Activated CD8-positive, alpha-beta T cell treated with anti-CD3 and anti-CD28 coated beads, Interleukin-2, amount 10 ng/mL, durations not matched to agents 7 days and 5 days (primary cell): ENCODE measurements at places on chromosomes 4 and X. TPM values are rescaled to one million over a fixed set of nuclear protein-coding genes. Genes with fewer than 3 reads are reported as not detected.

Gene TMEM255A
- not detected for total RNA-seq

- H3K36me3 ChIP-seq: no peaks in the 10 kb centered on the region
- H3K27me3 ChIP-seq: peaks cover 59% of the 10 kb centered on the region
- H3K4me3 ChIP-seq: peak overlapping the region; percentile 45
- H3K27ac ChIP-seq: peak overlapping the region; percentile 34
- H3K4me1 ChIP-seq: peaks cover 22% of the 10 kb centered on the region
Measured at GRCh38 chr4:154490583-154491340, 837 bp downstream of the DCHS2 start.

Gene GLRA2
- not detected for total RNA-seq

DNA sequence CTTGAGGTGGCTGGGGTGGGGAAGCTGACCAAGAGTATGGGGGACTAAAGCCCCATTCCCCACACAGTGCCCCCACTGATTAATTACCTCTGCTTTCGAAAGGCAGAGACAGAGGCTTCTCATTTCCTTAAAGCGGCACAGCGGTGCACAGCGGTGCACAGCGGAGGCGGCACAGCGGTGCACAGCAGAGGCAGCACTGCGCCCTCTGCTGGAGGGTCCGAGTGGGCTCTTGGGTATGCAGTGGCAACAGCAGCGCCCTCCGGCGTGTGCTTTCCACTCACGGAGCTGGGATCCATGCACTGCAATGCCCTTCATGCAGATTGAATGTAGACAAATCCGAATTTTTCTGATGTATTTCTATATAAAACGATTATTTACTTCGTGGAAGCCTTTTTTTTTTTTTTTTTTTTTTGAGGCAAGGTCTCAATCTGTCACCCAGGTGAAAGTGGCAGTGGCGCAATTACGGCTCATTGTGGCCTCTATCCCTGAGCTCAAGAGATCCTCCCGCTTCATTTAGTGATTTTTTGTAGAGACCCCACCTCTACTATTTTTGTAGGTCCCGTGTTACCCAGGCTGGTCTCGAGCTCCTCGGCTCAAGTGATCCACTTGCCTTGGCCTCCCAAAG lies 19.7 kb upstream of the PRPS2 start:
- peak; percentile 77 for DNase-seq
- H3K27ac ChIP-seq: no peak overlapping the region
- no peaks in the 10 kb centered on the region for H3K36me3 ChIP-seq
- peaks cover 11% of the 10 kb centered on the region for H3K4me1 ChIP-seq

GRCh38 chr4:160299608-160300007 lies 1196.7 kb downstream of the RAPGEF2 start:
- H3K27me3 ChIP-seq: no peaks in the 10 kb centered on the region
- H3K27ac ChIP-seq: no peak overlapping the region
- no peak overlapping the region for H3K4me3 ChIP-seq
- no peaks in the 10 kb centered on the region for H3K4me1 ChIP-seq
- no peaks in the 10 kb centered on the region for H3K36me3 ChIP-seq

Gene RNF128
- not detected for total RNA-seq

- H3K4me1 ChIP-seq: no peaks in the 10 kb centered on the region
- no peak for DNase-seq
- peaks cover 26% of the 10 kb centered on the region for H3K36me3 ChIP-seq
- H3K4me3 ChIP-seq: no peak overlapping the region
- H3K27me3 ChIP-seq: no peaks in the 10 kb centered on the region
- H3K27ac ChIP-seq: no peak overlapping the region
Measured at GRCh38 chr4:150852216-150852615, 162.9 kb downstream of the LRBA start.

Gene PABPC1L2A
- not detected for total RNA-seq

DNA sequence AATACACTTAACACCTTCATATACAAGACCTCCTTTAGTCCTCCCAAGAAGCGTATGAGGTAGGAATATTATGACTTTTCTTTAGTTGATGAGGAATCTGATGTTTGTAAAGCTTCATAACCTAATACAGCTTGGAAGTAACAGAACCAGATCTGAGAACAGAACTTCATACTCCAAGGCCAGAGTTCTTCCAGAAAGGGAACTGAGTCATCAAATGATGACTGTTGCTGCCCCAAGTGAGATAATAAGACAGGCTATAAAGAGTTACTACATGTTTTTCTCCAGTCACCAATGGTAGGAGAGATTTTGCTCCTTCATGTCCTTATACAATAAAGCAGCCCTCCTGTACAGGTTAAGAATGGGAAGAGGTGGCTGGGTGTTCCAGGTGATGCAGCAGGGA lies 74.3 kb upstream of the ANXA3 start:
- no peak overlapping the region for H3K4me3 ChIP-seq
- H3K27me3 ChIP-seq: peaks cover 8% of the 10 kb centered on the region
- no peak overlapping the region for H3K27ac ChIP-seq

- no peak overlapping the region for H3K4me3 ChIP-seq
- H3K4me1 ChIP-seq: no peaks in the 10 kb centered on the region
- no peaks in the 10 kb centered on the region for H3K36me3 ChIP-seq
Measured at GRCh38 chr4:73744203-73744602, 3.8 kb downstream of the CXCL8 start.

GRCh38 chrX:107628662-107629539 lies 591 bp downstream of the PRPS1 start:
- H3K27me3 ChIP-seq: no peaks in the 10 kb centered on the region
- DNase-seq: peak; percentile 72
- peak overlapping the region; percentile 96 for H3K27ac ChIP-seq
- peaks cover 26% of the 10 kb centered on the region for H3K4me1 ChIP-seq
- peaks cover 6% of the 10 kb centered on the region for H3K36me3 ChIP-seq

DNA sequence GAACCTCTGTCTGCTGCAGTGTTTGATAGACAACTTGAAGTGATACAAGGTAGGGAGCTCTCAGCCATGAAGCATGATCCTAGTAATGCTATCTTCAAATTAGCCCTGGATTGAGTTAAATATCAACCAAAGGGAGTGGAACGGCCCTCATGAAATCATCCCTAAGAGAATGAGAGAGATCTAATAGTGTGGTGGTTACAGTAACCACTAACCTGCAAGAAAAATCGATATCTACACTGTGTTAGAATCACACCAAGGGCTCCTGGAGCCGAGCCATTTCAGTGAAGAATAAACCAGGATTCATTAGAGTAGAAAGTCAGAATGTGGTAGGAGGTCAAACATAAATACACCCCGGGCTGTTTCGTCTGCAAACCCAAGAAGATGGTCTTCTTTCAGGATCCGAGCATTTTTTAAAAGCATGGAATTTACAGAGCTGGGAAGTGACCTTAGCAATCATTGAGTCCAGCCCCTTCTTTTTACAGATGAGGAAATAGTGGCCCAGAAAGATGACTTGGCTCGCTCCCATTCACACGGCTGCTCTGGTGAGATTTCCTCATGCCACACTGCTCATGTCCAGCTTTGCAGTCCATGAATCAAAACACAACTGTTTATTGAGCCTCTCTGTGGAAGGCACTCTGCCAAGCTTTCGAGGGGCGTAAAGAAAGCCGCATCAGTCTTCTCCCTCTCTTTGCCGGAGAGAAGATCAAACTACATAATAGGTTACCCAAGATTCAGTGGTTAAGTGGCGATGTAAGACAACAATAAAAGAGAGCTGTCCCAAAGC lies 5.5 kb upstream of the DCTD start:
- no peak overlapping the region for H3K4me3 ChIP-seq
- no peak overlapping the region for H3K27ac ChIP-seq
- H3K4me1 ChIP-seq: peaks cover 26% of the 10 kb centered on the region
- H3K27me3 ChIP-seq: peaks cover 15% of the 10 kb centered on the region
- no peak for DNase-seq
- H3K36me3 ChIP-seq: no peaks in the 10 kb centered on the region

DNA sequence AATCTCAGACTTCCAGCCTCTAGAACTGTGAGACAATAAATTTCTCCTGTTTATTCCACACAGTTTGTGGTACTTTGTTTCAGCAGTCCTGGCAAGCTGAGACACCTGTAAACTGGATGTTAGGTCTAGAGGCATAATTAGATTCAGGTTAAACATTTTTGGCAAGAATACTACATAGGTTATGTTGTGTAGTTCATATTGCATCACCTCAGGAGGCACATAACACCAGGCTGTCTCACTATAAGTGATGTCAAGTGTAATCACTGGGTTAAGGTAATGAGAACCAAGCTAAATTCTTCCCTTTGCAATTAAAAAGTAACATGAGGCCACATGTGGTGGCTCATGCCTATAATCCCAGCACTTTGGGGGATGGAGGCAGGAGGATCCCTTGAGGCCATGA lies 214.2 kb downstream of the ZNF674 start:
- DNase-seq: no peak
- peaks cover 3% of the 10 kb centered on the region for H3K36me3 ChIP-seq
- H3K4me1 ChIP-seq: peaks cover 4% of the 10 kb centered on the region
- no peak overlapping the region for H3K4me3 ChIP-seq
- H3K27me3 ChIP-seq: no peaks in the 10 kb centered on the region
- H3K27ac ChIP-seq: no peak overlapping the region

Gene BRS3
- total RNA-seq: not detected

DNA sequence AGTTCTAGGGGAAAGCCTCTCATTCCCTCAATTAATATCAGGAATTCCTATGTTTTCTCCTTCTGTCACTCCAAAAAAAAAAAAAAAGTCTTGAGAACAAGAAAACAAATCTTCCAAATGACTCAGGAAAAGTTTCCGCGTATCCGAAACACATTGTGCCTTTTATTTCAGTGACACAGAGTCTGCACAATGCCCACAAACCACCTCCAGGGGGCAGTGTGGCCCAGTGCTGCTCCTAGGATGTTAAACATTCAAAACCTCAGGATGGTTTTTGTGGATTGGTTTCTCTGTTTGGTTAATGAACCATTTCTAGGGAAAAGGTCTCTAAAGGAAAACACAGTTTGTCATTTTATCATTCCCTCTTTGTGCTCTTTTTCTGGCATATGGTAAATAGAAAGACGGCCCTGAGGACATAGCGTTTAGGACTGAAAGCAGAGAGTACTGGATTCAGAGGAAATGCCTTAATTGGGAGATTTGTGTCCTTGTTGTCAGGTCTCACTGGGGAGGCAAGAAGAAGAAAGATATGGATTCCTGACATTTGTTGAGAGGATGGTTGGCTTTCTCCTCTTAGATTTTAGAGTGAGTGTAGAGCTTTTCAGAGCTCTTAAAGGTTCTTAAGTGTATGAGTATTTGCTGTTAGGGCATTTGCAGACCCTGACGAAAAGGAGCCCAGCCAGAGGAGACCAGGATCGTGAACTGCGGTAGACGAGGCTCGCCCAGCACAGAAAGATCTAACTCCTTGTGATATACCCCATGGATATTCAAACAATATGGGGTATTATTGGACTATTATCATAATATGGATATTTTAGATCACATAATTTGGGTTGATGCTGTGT lies 65.7 kb upstream of the MAP9 start:
- no peak overlapping the region for H3K27ac ChIP-seq
- no peaks in the 10 kb centered on the region for H3K36me3 ChIP-seq
- peak; percentile 68 for DNase-seq
- no peak overlapping the region for H3K4me3 ChIP-seq

DNA sequence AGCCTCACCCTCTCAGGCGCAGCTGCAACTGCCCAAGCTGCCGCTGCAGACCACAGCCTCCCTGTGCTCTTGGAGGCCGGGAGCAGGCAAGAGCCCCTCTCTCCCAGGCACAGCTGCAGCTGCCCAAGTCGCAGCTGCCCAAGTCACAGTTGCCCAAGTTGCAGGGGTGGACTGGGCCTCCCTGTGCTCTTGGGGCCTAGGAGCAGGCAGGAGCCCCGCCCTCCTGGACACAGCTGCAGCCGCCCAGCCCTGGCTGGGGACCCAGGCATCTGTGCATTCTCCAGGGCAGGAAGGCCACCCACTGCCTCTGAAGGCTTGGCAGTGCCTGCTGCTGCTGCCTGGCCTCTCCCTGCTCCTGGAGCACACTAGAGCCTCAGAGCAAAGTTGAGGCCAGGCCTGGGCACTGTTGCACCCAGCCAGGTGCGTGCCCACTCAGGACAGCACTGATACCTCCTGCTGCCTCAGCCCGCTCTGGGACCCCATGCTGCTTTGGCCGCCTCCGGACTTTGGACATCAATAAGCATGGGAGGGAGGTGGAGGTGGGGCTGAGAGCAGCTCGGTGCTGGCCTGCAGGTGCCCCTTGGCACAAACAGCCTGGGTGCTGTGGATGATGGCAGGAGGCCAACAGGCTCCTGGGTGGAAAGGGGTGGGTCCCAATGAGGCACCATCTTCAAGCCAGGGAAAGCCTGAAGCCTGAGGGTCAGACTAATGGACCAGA lies 247.5 kb downstream of the PDGFC start:
- no peak for DNase-seq
- H3K4me3 ChIP-seq: no peak overlapping the region
- H3K27ac ChIP-seq: no peak overlapping the region

GRCh38 chr4:23720556-23720955 lies 169.3 kb downstream of the PPARGC1A start:
- H3K4me1 ChIP-seq: no peaks in the 10 kb centered on the region
- no peak overlapping the region for H3K27ac ChIP-seq
- H3K27me3 ChIP-seq: no peaks in the 10 kb centered on the region
- H3K4me3 ChIP-seq: no peak overlapping the region

DNA sequence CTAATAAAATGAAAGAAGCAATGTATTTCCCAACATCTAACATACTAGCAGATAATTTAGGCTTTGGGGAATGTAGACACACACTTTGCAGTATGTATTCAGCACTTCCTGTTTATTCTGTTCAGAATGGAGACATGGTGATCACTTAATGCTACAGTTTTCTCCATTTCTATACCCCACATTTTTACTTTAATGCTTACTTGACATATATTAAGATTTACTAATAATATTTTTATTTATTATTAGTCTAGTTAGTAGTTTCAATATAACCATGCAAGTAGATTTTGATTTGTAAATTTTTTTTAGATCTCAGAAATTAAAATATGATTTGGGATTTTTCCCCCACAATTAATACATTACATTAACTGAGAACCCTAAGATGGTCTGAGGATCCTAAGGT lies 98.4 kb downstream of the PRSS12 start:
- H3K27me3 ChIP-seq: peaks cover 5% of the 10 kb centered on the region
- no peaks in the 10 kb centered on the region for H3K4me1 ChIP-seq
- no peak overlapping the region for H3K4me3 ChIP-seq
- H3K27ac ChIP-seq: no peak overlapping the region
- no peak for DNase-seq
- H3K36me3 ChIP-seq: no peaks in the 10 kb centered on the region

Gene NUP62CL
- 1.2 TPM for total RNA-seq

GRCh38 chr4:133856731-133857355 lies 344.7 kb downstream of the PABPC4L start:
- no peaks in the 10 kb centered on the region for H3K4me1 ChIP-seq
- no peaks in the 10 kb centered on the region for H3K27me3 ChIP-seq
- no peak overlapping the region for H3K4me3 ChIP-seq
- H3K36me3 ChIP-seq: no peaks in the 10 kb centered on the region
- no peak for DNase-seq

Gene RAB40A
- total RNA-seq: not detected

- no peaks in the 10 kb centered on the region for H3K4me1 ChIP-seq
- no peak for DNase-seq
- H3K36me3 ChIP-seq: peaks cover 52% of the 10 kb centered on the region
- no peaks in the 10 kb centered on the region for H3K27me3 ChIP-seq
- no peak overlapping the region for H3K27ac ChIP-seq
Measured at GRCh38 chr4:849478-850175, 23.7 kb upstream of the CPLX1 start.
